ENCODE measurements at places on chromosomes 1 and 21.

- DNase-seq, result no peak
Observed at GRCh38 chr1:15170071-15170470, 16.5 kb downstream of the TMEM51 start.

GRCh38 chr1:27993241-27993640 is 33.5 kb downstream of the XKR8 start:
- no peak for DNase-seq

DNA sequence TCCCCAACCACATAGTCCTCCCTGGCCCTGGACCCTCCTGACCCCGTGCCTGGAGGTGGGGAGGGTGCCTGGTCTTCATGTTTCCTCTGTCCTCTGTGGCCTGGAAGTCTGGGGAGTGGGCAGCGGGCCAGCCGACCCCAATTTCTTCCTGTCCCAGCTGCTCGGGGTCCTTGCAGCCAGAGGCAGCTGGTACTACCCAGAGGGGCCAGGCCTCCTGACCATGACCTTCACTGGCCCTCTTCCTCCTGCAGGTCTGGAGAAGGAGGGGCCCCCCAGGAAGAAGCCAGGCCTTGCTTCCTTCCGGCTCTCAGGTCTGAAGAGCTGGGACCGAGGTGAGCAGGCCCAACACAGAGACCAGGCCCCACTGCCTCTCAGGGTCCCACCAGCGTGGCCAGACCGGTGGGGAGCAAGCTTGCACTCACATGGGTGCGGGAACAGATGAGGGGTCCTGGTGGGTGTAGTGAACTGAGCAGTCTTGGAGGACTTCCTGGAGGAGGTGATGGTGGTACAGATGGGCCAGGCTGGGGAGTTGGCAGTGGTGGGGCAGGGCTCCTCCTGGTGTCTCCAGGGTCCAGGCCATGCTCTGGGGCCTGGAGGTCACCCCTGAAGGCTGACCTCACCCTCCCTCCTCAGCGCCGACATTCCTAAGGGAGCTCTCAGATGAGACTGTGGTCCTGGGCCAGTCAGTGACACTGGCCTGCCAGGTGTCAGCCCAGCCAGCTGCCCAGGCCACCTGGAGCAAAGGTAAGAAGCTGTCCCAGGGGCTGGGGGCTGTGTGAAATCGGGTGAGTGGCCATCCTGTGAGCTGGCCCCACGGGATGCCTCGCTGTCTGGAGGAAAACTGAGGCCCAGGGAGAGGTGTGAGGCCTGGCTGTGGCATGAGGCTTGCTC is 32.7 kb downstream of the TRIM11 start:
- no peak for DNase-seq

DNA sequence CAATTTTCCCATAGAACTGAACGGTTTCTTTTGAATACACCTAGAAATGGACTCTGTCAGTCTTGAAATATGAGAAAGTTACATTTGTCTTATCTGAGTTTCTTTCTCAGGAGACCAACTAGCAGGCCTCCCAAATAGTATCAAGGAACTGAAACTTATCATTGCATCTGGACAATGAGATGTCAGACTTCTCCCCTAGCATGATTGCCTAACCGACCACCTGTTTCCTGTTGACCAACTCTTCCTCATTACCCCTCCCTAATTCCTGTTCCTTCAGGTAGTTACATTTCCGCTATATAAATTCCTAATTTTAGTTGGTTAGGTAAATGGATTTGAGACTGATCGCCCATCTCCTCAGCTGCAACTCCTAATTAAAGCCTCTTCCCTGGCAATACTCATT is 1587.3 kb downstream of the NCAM2 start:
- DNase-seq, result no peak

- no peak for DNase-seq
Observed at GRCh38 chr1:160916666-160917065, 31.7 kb upstream of the ITLN1 start.

DNA sequence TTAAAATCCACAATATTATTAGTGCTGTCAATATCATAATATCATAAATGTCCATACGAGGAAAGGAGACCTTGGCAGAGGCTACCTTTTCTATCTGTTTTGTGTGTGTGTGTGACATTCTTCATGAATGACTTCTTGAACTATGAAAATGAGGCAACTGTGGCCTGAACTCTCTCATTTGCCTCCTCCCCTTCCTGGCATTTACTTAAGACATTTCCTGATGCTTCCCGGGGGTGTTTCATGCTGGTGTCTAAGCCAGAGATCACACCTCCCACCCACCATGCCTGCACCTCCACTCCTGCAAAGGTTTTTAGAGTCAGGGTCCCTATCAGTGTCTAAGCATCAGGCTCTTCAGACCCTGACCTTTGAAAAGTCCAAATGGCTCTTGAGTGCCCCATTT is 420.9 kb downstream of the KIF26B start:
- no peak for DNase-seq
